AG20443 (cell line): ENCODE measurements at places on chromosomes 1 and 21.
A peak's percentile ranks its signal among the peaks of the same experiment; 100 is the strongest.

DNA sequence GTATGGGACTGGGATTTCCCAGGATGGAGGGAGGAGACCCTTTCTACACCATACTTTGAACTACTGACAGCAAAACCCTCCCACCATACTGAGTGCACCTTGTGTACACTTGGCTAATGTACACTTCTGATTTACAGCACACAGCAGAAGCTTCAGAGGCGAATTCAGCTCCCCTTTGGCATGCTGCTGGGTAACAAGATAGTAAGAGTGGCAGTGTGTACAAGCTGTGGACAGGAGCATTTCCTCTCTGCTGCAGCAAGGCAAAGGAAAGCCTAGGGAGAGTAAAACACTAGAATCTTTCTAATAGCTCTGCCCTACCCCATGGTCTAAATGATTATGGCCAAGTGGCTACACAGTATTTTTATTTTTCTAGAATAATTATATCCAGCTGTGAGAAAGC lies 83.9 kb upstream of the ARTN start:
- DNase-seq: no peak

GRCh38 chr1:76065270-76065669 lies 9.3 kb upstream of the ST6GALNAC3 start:
- no peak for DNase-seq

DNA sequence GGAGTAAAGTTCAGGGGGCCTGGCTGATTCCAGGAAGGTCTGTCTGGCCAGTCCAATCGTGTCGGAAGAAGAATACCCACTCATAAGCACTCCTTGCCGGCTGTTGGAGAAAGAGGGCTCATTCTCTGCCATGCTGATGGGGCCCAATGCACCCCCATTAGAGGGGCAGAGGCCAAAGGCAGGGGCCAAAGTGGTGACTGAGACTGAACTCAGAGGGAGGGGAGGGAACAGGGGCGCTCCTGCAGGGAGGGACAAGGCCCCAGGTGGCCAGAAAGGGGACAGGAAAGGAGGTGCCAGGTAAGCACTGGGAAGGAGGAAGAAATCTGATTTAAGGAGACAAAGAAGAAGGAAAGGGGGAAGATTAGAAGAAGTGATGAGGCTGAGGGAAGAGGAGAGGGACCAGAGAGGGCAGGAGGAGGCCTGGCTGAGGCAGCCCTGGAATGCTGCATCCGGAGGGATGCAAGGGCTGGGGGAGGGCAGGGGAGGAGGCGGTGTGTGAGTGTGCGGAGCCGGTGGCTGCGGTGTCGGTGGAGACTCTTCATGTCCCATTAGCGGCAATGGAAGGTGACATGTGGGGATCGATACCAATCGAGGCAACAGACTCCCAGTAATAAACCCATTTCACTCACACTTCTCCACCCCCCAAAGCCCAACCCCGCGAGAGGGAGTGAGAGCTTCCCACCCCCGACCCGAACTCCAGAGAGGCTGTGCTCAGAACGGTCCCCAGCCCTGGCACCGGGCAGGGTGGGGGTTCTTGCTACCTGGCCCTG lies 12.0 kb upstream of the ETV3L start:
- DNase-seq: no peak

GRCh38 chr1:51649593-51650091 lies 32.8 kb downstream of the OSBPL9 start:
- DNase-seq: no peak

DNA sequence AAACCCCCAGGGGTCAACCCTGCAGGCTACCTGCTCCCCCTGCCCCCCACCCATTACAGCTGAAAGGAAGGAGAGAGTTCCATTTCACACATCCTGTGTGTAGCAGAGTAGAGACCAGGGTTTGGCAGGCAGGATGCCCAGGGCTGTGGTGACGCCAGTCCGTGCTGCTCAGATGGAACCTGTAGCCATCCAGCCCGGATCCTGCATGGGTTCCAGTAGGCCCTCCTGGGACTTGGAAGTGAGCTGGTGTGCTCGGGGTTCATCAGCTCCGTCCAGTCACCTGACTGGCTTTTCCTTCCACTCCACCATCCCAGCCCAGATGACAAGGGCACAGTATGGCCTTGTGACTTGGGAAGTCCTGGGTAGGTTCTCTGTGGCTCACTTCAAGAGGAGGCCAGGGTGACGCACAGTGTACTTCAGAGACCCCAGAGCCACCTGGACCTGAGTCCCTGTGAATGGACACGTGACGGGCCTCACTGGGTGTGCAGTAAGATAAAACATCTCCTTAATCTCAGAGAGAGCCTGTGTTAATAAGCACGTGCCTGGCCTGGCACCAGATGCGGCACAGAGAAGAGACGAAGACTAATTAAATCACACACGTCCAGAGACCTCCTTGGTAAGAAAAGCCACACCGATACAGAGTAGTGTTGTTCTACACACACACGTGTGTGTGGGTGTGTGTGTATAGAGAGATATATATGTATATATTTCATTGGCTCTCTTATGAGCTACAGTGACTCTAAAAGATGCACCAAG lies 16.0 kb downstream of the ITPKB start:
- DNase-seq: no peak

- DNase-seq: no peak
Observed at GRCh38 chr1:109444346-109444745, 18.1 kb upstream of the PSMA5 start.

- no peak for DNase-seq
Observed at GRCh38 chr21:35920436-35920835, 139.9 kb downstream of the SETD4 start.

DNA sequence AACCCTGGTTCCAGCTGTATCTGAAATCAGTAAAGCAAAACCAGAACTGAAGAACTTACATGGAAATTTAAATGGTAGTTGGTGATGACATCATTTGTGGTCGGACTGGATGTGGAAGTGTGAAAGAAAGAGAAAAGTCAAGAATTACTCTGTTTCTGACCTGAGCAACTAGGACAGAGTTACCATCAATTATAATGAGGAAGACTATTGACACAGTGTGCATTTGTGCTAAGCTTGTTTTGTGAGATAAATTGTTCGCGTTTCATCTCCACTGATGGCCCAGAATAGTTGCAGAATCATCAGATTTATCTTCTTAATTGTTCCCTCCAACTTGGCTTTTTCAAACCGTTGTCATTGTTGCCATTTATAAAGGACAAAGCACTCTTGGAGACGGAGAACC lies 410.6 kb upstream of the DEPDC1 start:
- no peak for DNase-seq

GRCh38 chr21:38179511-38179910 lies 77.3 kb upstream of the KCNJ15 start:
- DNase-seq: peak; percentile 24

- DNase-seq: no peak
Observed at GRCh38 chr1:204283711-204284651, 70.2 kb upstream of the GOLT1A start.

DNA sequence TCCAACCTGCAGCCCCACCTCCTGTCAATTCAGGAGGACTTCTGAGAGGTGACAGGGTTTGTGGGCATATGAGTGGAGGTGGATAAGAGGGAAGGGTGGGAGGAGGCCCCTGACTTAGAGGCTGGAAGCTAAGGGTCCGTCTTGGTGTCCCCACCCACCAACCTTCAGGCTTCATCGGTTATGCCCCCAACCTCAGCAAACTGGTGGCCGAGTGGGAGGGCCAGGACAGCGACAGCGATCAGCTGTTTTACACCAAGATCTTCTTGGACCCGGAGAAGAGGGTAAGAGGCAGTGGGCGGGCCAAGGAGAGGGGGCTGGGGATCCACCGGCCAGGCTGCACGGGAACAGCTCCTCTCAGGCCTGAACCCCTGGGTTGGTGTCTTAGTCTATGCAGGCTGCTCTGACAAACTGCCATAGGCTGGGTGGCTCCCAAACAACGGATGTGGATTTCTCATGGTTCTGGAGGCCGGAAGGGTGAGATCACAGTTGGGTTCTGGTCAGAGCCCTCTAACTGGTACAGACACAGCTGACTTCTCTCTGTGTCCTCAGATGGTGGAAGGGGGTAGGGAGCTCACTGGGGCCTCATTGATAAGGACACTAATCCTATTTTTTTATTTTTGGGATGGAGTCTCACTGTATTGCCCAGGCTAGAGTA lies 18.1 kb downstream of the PLOD1 start:
- DNase-seq: peak; percentile 75

DNA sequence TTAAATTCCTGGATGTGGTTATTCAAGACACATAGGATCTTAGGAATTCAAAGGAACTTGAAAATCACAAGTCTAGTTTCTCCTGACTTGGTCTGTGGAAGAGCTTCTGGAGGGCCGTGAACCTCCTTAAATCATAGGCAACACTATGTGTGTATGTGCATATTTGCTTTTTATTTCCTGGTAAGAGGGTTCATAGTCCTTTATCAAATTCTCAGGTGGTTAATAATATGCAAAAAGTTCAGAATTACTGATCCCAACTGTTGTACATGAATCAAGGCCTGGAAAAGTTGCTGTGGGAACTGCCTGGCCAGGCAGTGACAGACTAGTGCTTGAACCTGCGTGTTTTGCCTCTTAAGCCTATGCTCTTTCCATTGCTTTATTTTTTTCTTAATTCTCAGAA lies 12.9 kb downstream of the MTR start:
- DNase-seq: no peak

DNA sequence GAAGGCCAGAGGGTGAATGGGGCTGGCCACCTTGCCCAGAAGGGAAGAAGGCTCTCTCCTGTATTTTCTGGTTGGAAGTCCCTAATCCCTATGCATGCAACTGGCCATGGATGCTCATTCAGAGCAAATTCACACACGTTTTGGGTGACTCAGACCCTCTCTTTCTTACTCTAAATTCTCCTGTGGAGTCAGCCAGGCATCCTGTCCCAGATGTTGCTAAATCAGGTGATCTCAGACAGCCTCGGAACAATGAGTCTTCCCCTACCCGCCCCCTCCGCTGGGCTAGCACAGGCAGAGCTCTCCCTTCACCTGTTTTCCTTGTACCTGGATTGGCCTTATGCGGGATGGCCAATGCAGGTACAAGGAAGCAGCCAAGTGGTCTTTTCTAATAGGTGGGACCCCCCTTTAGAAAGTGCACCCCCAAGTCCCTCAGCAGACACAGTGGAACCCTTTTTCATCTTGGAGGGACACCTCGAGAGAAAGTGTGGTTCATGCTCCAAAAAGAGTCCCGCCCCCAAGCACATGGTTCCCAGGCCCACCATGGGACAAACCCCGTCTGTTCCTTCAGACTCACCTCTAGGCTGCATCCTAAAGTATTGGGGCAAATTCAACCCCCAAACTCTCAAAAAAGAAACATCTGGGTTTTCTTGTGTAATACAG lies 8.6 kb downstream of the S100A6 start:
- no peak for DNase-seq

- DNase-seq: no peak
Observed at GRCh38 chr1:166136699-166137401, 30.0 kb downstream of the FAM78B start.

GRCh38 chr21:38911484-38912101 lies 105.9 kb downstream of the ETS2 start:
- no peak for DNase-seq

DNA sequence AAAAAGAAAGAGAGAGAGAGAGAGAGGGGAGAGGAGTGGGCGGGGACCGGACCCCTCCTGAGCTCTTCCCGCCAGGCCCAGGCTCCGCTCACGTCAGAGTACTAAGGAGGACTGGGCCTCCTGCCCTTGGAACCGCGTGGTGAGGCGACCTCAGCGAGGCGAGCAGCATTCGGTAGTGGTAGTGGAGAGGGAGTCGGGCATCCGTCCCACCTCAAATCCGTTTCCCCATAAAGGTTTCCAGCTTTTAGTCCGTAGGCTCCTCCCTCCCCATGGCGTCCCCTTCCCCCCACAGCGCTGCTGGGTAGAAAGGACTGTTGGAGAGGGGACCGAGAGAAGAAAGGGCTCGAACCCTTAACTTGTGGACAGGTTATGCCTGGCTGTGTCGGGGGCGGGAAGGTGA lies 124.4 kb upstream of the BARHL2 start:
- no peak for DNase-seq

GRCh38 chr1:197178998-197179397 lies 32.5 kb upstream of the ASPM start:
- DNase-seq: peak; percentile 31
